ENCODE measurements at places on chromosomes 3 and 15.
A peak's percentile ranks its signal among the peaks of the same experiment; 100 is the strongest.

GRCh38 chr15:98737721-98738120 is 89.4 kb downstream of the IGF1R start:
- no peak for DNase-seq

DNA sequence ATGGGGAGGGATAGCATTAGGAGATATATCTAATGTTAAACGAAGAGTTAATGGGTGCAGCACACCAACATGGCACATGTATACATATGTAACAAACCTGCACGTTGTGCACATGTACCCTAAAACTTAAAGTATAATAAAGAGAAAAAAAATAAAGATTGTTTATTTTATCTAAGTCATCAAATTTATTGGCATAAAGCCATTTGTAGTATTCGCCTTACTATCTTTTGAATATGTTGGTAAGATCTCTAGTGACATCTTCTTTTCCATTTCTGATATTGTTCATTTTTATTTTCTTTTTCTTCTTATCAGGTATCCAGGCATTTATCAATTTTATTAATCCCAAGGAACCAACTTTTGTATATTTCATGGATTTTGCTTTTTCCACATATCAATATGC is 5.8 kb upstream of the ABHD5 start:
- DNase-seq: no peak

DNA sequence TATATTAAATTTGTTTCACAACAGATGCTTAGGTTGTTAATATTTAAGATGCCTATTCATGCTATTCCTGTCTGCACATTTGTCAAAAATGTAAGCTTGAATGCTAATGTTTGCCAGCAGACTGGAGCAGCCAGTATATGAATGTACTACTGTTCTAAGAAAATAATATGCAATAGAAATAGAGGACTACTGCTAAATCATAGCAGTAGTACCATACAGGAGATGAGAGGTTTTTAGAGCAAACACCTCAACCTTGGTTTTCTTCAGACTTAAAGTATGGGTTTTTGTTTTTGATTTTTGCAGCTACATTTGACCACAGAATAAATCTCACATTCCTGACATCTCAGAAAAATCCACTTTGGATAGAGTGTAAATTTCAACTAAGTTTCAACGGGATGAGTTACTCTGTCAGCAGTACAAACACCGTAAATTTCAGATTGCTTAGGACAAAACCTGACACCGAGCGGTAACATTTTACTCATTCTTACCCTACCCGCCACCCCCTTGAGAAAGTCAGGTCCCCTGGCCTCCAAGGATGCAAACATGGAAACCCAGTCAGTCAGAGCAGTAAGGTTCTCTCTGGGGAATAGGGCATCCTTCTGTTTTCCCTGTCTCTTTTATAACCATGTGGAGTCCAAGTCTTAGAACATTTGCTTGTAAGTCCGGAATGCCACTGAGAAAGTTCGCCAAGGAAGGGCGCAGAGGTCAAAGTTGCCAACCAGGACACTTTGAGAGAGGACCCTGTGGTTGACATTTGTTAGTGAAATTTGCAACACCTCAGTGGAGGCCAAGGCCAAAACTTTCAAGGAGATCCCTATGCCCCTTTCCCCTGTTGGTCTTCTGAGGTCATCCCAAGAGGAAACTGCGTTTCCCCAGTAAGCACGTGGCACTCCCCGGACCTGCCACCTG is 17.9 kb upstream of the SATB1 start:
- no peak for DNase-seq

DNA sequence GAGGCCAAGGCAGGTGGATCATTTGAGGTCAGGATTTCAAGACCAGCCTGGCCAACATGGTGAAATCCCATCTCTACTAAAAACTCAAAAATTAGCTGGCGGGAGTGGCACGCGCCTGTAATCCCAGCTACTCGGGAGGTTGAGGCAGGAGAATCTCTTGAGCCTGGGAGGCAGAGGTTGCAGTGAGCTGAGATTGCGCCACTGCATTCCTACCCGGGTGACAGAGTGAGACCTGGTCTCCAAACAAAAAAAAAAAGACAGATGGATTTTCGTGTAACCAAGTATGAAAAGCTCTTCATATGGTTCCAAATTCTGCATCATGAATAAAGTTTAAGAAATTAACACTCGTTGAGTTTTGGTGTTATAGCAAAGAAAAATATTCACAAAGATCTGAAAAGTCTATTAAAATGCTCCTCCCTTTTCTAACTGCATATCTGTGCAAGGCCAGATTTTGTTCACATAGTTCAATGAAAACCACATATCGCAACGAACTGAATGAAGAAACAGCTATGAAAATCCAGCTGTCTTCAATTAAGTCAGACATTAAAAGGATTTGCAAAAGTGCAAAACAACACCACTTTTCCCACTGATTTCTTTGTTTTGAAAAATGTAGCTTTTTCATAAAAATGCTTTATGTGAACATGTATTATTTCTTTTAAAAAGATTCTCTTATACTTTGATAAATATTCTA is 23.8 kb upstream of the FBLN2 start:
- no peak for DNase-seq

DNA sequence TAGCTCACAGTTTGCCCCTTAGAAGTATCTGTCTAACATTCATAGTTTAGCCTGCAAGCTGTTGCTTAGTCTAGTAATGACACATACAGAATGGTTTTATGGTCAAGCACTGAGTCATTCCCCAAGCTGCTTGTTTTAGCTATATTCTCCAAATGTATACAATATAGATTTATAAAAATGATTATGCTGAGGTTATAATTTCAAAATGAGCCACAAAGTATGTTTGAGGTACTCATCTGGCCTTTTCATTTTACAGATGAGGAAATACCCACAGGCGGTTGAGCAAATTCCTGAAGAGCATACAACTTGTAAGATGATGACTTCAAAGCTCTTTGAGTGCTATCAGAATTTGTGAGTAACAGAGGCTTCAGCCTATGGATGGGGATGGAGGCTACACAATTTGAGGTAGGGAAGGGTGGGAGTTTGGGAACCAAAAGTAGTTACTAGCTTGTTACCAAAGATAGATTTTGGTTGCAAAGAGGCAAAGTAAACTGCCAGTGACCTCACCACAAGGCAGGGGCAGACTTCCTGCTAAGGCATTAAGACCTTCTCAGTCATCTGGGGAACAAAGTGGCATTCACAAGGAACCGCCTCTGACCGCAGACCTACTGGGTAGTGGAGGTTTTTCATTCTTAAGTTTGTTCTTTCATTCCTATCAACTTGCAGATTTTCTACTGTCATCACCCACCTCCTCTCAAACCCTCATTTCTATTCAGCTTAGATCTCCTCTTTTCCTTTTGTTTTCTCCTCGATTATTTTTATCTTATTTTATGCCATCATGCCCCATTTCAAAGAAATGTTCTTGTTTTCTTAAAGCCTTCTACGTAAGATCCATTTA is 257.2 kb upstream of the NECTIN3 start:
- peak; percentile 61 for DNase-seq

- no peak for DNase-seq
Observed at GRCh38 chr3:2826036-2826435, 284.1 kb downstream of the IL5RA start.

- no peak for DNase-seq
Observed at GRCh38 chr3:29949940-29950616, 656.3 kb upstream of the TGFBR2 start.

GRCh38 chr3:14810070-14810791 is 8.5 kb upstream of the FGD5 start:
- DNase-seq: no peak

DNA sequence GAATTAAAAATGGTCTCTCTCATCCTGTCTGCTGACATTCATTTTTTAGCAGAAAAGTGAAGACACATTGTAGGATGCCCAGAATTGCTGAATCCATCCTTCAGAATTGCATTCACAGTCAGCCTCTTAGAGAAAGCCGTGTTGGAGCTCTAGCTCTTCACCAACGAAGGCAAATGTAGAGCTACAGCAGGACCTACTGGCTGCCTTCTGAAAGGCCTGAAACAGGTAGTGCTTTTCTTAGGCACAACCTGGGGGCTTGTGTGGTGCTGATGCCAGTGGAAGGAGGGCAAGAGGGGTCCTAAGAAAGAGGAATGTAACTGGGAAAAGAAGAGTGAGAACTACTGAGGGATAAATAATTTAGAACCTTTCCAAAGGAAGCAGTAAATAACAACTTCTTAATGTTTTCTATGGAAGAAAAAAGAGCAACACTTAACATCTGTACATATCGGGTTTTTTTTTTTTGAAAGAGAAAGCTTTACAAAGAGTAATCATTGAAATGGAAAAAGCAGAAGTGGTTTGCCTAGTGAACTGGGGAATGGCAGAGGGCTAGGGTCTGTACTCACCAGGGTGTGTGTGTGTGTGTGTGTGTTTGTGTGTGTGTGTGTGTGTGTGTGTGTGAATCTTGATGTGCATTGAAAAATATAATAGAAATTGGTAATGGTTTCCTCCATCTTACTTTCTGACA is 297.8 kb downstream of the SATB1 start:
- DNase-seq: no peak

DNA sequence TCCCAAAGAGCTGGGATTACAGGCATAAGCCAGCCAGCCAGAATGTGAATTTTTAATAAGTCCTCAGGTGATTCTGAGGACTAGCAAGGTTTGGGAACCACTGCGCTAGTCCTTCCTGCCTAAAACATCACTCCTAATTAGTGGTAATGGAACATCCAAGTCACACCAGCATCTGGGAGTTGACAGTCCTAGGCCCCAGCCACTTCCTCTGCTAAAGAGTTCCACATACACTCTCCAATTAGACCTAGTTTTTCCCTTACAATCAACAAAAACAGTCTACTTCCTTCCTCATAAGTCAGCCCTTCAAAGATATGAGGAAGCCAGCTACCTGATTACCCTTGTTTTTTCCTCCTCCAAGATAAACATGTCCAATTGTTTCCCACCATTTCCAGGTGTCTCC is 78.1 kb downstream of the OXNAD1 start:
- no peak for DNase-seq

DNA sequence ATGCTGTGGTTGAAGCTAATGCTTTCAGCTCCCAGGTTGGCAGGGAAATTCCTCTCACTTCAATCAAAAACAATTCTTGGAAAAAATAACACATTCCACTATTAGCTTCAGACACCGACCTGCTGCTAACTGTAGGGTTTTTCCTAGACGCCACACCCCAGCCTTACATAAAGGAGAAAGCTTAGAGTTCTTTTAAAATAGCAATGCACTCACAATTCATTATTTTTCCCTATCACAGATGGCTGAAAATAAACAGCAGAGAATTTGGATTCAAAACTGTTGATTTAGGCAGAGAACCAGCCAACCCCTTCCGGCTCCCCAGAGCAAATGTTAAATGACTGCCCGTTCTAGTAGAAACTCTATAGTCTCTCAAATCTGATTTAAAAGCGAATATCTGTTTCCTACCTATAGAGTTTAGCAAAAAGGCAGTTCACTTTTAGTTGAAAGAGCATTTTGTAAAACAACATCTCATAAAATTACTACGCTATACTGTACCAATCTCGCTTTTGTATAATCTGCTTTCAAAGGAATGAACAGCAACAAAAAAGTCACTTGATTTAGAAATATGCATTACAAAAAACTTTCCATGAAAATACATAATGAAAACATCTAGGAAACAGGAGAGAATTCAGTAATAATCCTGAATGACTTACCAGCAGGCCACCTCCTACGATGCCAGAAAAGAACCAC is 586 bp downstream of the TM4SF1 start:
- DNase-seq: no peak

DNA sequence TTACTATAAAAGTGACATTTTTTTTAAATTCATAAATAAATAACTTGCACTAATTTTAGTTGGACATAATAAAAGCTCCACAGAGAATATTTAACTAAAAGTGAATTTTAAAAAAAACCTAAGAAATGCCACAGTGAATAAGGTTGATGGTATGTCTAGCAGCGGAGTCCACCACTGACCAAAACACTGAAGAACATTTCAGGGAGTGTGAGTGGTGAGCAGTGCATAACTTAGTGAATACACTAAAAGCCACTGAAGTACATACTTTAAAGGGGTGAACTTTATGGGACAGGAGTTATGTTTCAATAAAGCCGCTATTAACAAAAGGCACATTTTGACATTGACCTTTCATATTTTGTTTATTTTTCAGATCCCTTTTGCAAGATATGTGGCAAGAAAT is 32.3 kb downstream of the SRP14 start:
- DNase-seq: no peak

GRCh38 chr3:151979906-151980305 is 106.5 kb downstream of the SUCNR1 start:
- no peak for DNase-seq

- no peak for DNase-seq
Observed at GRCh38 chr3:146646261-146646660, 41.1 kb upstream of the PLSCR5 start.

DNA sequence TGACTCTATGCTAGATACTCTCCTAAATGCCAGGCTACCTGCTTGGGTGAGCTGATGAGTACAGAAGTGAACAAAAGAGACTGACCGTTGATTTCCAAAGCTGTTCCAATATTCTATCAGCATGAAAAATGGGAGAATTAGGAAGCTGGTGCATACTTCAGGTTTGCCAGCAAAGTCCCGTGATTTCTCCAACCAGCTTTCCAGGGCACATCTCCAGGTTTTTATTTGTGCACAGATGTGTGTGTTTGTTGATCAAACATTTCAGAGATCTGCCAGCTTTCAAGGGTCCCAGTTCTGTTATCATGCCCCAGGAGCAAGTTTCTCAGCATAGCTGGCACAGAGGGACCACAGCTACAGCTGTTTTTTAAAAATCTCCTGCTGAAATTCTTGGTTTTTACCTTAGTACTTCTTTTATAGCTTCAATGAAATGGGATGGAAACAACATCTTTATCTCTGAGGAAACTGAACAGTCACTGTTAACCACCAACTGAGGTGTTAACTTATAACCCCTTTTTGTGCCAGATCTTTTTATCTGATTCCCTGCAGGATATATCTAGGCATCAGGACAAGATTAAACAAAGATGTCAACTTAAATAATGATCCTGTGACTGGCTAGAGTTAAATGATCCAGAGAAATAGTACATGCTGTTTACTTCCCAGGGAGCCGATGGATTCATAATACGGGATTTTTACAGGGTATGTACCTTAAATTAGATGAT is 380.8 kb downstream of the GRM7 start:
- DNase-seq: no peak

GRCh38 chr3:127077068-127077467 is 94.2 kb downstream of the PLXNA1 start:
- DNase-seq: no peak

- no peak for DNase-seq
Observed at GRCh38 chr3:32405155-32405554, 13.5 kb downstream of the CMTM7 start.

DNA sequence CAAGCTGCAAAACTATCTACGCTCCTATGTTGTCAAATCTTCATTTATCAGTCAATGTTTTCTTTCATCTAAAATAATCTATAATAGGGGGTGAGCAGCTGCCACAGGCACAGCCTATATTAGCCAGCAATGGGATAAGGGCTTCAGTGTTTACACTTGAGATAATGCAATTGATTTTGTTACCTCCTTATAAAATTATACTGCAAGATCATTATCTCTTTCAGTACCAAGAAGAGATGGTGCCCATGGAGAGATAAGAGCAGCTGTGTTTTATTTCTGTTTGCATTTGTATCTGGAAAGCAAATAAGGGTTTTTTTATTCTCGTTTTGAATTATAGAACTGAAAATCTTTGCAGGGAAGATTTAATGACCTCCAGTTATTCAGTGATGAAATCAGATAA is 68.9 kb downstream of the PLD1 start:
- DNase-seq: no peak

Data from stimulated activated CD8-positive, alpha-beta memory T cell treated with anti-CD3 and anti-CD28 coated beads, Interleukin-7, amount 100 ng/mL, for 48 hours (primary cell).